ENCODE measurements at places on chromosomes 7 and 10. TPM values are rescaled to one million over a fixed set of nuclear protein-coding genes. Genes with fewer than 3 reads are reported as not detected.

CUBN gene
- total RNA-seq, result 0.30 TPM

DNA sequence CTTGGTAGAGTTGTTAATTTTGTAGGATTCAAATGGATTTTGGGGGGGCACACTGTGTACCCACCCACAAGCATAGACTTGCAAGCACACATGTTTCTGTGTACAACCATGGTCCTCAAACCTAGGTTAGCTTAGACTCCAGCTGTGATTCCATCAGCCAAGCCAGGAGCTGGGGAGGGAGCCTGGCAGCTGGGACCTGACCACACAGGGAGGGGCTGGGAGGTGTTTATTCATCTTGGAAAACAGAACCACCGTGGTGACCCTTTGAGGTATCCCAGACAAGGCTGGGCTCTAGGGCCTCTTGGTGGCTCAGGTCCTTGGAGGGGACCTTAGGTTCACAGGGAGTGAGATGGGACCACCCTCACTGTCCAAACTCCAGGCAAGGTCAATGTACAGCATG, 410.3 kb downstream of the NEBL start:
- no peaks in the 10 kb centered on the region for H3K27me3 ChIP-seq
- H3K36me3 ChIP-seq, result no peaks in the 10 kb centered on the region
- no peak overlapping the region for H3K27ac ChIP-seq
- no peak for DNase-seq
- H3K4me1 ChIP-seq, result no peaks in the 10 kb centered on the region

- H3K4me1 ChIP-seq, result no peaks in the 10 kb centered on the region
- H3K4me3 ChIP-seq, result no peak overlapping the region
- peaks cover 12% of the 10 kb centered on the region for H3K27me3 ChIP-seq
- H3K27ac ChIP-seq, result no peak overlapping the region
- no peak for DNase-seq
Measured at GRCh38 chr7:107079212-107079940, 34.9 kb downstream of the PRKAR2B start.

- H3K36me3 ChIP-seq, result no peaks in the 10 kb centered on the region
- DNase-seq, result no peak
- peaks cover 4% of the 10 kb centered on the region for H3K4me1 ChIP-seq
- H3K27me3 ChIP-seq, result peaks cover 51% of the 10 kb centered on the region
- peak within 1 kb of the TSS; percentile 45 for H3K4me3 ChIP-seq
Measured at GRCh38 chr7:124032369-124033094, at the start of gene TMEM229A. TSS of gene TMEM229A (minus strand) at chr7:124033067. CDS start at chr7:124033003, 64 bp downstream.

All from activated T-helper 2 cell treated with anti-CD3 and anti-CD28 coated beads, Interferon-gamma antibody, Interleukin-2, Interleukin-4, amounts not matched to agents 10 μg/mL and 5 μg/mL and 100 μg/mL, durations not matched to agents 14 hours and 24 hours and 36 hours (primary cell).